ENCODE measurements at places on chromosomes 16 and 17. TPM values are rescaled to one million over a fixed set of nuclear protein-coding genes. Genes with fewer than 3 reads are reported as not detected.

- DNase-seq: peak; percentile 36
These were observed 1.3 kb downstream of the FUS start for GRCh38 chr16:31181102-31181830.

DNA sequence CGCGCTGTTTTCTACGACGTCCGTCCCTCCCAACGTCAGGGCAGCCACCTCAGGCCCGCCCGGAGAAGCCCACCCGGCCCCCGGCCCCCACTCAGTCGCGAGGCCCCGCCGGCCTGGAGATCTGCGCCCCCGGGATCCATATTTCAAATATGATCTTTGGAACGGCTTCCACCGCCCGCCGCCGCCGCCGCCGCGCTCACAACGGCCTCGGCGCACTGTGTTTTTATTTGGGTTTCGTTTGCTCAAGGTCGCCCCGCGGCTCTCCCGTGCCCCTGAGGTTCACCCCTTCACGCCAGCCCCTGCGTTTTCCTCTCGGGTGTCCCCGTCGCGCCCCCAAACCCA lies 4.2 kb upstream of the CBX4 start:
- no peak for DNase-seq

DNA sequence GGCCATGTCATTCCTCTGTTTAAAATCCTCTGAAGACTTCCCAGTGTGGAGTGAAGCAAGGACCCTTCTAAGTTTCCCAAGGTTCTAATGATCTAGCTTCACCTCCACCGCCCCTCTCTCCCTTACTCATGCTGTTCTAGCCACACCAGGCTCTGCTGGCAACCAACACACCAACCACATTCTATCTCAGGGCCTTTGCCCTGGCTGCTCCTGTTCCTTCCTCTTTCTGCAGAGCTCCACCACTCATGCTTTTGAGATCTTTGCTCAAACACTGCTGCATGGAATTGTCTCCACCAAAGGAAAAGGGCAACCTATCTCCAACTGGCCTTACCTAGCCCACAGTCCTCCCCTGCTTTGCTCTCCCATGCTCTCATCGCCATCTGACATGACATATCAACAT lies 128.7 kb downstream of the XYLT1 start:
- no peak for DNase-seq

DNA sequence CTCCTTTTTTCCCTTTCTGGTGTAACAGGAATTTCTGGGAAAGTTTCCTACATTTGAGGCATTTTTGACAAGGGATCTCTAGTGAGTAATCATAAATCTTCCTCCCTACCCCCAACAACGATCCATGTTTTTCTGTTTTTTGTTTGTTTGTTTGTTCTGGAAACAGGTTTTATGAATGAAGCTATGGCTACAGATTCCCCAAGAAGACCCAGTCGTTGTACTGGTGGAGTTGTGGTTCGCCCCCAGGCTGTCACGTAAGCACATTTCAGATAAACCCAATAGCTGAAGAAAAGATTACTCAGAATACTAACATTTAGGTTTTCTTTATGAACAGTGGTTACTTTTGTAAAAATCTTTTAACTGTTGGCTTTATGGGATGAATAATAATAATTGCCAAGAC lies 1.6 kb downstream of the BCAS3 start:
- DNase-seq: no peak

- DNase-seq: no peak
These were observed 76.9 kb downstream of the ARHGAP44 start for GRCh38 chr17:12866244-12866643.

- DNase-seq: no peak
These were observed 43.1 kb downstream of the TBX4 start for GRCh38 chr17:61495161-61495857.

- no peak for DNase-seq
These were observed 713 bp downstream of the COX11 start for GRCh38 chr17:54967621-54968261.

- peak; percentile 58 for DNase-seq
These were observed 6.3 kb upstream of the MNT start for GRCh38 chr17:2406903-2407790.

- no peak for DNase-seq
These were observed 11.3 kb downstream of the CX3CL1 start for GRCh38 chr16:57383276-57384247.

GRCh38 chr17:55117164-55117563 lies 147.6 kb upstream of the HLF start:
- DNase-seq: no peak

DNA sequence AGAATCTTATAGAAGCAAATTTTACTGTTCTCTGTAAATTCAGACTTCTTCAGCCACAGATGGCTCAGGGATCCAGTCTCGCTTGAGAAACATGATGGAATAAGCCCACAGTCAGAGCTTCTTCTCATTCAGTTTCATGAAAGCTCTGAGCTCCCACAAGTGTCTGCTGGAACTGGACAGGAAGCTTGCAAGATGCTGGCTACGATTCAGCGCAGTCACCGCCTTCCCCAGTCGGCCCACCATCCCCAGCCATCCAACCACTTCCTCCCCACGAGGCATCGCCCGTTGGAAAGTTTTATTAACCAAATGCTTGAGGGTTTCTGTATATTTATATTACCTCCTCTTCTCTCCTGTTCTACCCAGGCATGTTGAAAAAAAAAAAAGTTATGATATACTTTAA lies 171.7 kb downstream of the ZFHX3 start:
- DNase-seq: peak; percentile 75

GRCh38 chr16:55444754-55445485 lies 34.1 kb upstream of the MMP2 start:
- DNase-seq: peak; percentile 45

DNA sequence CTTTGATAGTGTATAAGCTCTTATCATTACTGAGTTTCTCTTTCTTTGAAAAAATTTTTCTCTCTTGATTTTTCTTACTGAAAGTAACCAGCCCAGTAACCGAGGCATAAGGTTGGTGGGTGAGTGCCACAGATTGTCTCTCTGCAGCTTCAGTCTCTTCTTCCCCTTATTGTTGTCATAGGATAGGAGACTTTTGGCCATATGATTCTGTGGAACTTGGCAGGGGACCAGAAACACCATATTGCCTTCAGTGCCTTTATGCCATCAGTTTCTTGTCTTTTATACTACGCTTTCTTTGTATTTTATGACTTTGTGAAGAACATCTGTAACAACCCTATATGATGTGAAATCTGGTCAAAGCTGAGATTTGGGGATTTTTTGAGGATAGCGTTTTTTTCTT lies 341.6 kb upstream of the TBX2 start:
- DNase-seq: no peak

DNA sequence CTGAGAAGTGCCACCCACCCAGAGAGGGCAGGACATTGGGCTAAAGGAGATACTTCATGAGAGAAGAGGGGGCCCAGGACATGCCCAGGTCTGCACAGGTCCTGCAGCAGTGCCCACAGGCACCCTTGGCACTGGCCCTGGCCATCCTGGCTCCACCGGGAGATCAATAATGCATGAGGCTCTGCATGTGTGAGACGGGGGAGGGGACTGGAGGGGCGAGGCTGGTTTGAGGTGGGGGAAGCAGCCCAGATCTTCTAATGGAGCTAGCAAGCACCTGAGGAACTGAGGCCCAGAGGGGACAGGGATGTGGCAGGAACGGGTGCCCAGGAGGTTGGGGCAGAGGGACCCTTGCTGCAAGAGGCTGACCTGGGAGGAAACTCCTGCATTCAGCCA lies 567 bp downstream of the OSBPL7 start:
- DNase-seq: no peak

GRCh38 chr17:82440469-82440981 lies 10.0 kb downstream of the CYBC1 start:
- no peak for DNase-seq

- no peak for DNase-seq
These were observed 49.5 kb downstream of the CEP112 start for GRCh38 chr17:66142428-66142827.

GRCh38 chr16:77711775-77712174 lies 10.5 kb upstream of the NUDT7 start:
- no peak for DNase-seq

DNA sequence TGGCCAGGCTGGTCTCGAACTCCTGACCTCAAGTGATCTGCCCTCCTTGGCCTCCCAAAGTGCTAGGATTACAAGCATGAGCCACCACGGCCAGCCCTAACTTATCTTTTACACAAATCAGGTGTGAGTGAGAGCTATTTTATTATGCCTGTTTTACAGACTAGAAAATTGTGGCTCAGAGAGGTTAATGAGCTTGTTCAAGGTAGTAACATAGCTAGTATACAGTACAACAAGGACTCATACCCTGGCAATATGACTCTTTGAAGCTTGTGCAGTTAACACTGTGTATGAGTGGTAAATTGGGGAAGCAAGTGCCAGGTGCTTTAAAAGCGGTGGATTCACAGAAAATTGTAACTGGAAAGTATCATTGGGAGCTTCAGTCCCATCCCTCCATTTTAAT lies 49.0 kb downstream of the YPEL2 start:
- no peak for DNase-seq

GRCh38 chr17:42673266-42673884 lies 3.4 kb downstream of the PLEKHH3 start:
- no peak for DNase-seq

- no peak for DNase-seq
These were observed 2.6 kb upstream of the ATP2A3 start for GRCh38 chr17:3966720-3967363.

GRCh38 chr17:36791942-36792475 lies 145.3 kb upstream of the LHX1 start:
- no peak for DNase-seq

DNA sequence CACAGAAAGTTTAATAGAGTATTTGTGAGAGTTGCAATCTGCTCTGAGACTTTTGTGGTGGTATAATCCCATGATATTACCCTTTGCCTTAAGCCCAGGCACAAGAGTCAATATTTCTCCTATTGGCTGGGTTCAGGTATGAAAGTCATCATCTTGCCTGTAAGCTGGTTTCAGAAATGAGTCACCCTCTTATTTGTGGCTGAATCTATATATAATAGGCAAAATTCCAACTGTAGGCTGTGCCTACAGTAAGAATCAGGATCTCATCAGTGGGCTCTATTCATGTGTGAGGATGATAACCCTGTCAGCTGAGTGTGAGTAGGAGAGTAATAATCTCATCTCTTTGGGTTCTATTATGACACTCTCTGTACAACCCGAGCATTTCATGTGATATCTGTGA lies 2103.1 kb downstream of the TP53TG3F start:
- DNase-seq: no peak

DNA sequence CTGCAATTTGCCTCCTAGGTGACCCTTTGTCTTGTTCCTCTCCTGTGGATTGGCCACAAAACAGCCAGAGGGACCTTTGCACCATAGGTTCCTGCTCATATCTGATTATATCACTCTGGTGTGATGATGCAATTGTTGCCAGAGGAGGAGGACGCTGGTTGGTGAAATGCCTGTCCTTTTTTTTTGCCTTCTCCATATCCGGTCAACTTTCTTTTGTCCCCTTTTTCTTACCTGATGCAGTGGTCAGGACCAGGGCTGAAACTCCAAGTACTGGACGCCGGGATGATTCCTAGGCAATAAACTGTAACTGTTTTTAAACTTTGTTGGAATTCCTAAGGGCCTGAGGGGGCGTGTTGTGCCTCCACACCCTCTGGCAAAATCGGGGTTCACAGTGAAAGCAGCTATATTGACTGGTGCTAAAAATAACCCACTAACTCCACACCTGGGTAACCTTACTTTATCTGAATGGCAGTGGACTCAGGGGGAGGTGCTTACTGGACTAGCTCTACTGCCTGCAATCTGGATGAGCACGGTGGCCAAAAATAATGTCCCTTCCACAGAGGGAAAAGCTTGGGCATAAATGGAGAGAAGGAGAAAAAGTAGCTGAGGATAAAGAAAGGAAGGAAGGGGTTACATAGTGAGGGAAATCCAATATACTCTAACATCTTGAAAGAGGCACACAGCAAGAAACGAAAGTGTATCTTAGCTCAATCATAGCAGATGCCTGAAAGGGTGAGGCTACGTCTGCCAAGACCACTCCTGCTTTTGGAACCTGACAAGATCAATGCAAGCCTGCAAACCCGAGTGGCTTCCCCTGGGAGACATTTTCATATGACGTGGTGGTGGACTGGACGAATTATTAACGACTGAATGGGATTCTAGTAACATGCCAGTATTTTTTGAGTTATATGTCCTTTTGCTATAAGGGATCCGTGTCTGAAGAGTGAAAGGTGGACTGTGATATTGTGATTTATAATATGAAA lies 28.4 kb upstream of the ZNF423 start:
- no peak for DNase-seq

- no peak for DNase-seq
These were observed 44.4 kb downstream of the TAOK1 start for GRCh38 chr17:29434550-29434949.

DNA sequence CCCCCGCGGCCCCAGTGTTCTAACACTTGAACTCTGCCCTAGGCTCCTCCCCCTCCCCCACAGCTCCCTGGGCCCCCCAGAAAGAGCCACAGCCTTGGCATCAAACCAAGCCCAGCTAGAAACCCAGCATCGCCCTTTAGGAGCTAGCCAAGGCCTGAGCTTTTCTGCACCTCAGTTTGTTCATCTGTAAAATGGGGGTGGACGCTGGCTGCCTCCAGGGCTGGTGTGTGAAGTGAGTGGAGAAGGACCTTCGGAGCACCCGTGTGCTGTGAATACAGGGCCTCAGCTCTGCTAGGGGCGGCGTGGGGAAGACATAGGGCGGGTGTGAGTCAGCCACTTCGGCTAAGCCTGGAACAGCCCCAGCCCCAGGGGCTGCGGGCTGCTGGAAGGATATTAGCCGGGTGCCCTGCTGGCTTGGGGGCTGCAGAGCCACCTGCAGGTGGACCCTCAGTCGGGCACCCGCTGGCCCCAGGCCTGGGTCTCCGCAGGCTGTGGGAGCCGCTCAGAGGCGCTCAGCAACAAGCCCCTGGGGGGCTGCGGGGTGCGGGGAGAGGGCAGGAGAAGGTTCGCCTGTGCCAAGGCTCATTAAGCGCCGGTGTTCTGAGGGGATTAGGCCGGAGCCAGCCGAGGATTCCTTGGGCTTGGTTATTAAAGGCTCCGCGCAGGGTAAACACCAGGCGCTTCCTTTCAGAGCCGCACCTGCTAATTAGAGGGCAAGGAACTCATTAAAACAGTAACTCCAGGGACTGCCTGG lies 217.0 kb upstream of the CIBAR2 start:
- no peak for DNase-seq

Gene SYNGR2
- total RNA-seq: 86.9 TPM

Gene MEFV
- total RNA-seq: 0.49 TPM

Gene PRSS21
- not detected for total RNA-seq

Gene STAT5A
- 16.7 TPM for total RNA-seq

Gene NPIPB9
- not detected for total RNA-seq

Gene KRTAP4-6
- total RNA-seq: not detected

Gene CACNG1
- total RNA-seq: not detected

Gene PRR29
- not detected for total RNA-seq

Gene SLC13A5
- total RNA-seq: not detected

Measured in left ventricle myocardium inferior (tissue), 1 donor.